ENCODE measurements at places on chromosomes 2 and 18. TPM values are rescaled to one million over a fixed set of nuclear protein-coding genes. Genes with fewer than 3 reads are reported as not detected.

DNA sequence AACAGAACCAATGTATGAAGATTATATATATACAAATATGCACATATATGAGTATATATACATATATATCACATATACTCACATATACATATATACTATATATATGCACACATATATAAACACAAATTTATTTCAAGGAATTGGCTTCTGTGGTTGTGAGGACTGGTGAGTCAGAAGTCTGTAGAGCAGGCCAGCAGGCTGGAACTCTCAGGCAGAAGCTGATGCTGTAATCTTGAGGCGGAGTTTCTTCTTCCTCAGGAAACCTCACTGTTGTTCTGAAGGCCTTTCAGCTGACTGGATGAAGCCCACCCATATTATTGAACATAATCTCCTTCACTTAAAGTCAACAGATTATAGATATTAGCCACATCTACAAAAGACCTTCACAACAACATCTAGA is 143.9 kb upstream of the CREB1 start:
- H3K27me3 ChIP-seq: no peaks in the 10 kb centered on the region
- H3K4me3 ChIP-seq: no peak overlapping the region
- no peak for DNase-seq
- H3K27ac ChIP-seq: no peak overlapping the region

- no peak overlapping the region for H3K4me3 ChIP-seq
- DNase-seq: peak; percentile 17
- no peaks in the 10 kb centered on the region for H3K27me3 ChIP-seq
- no peaks in the 10 kb centered on the region for H3K36me3 ChIP-seq
These were observed 616.6 kb upstream of the FSHR start for GRCh38 chr2:49770919-49771318.

GRCh38 chr18:76530846-76531245 is 35.8 kb upstream of the ZNF516 start:
- H3K27me3 ChIP-seq: peaks cover 9% of the 10 kb centered on the region
- no peak for DNase-seq
- no peaks in the 10 kb centered on the region for H3K4me1 ChIP-seq
- H3K4me3 ChIP-seq: no peak overlapping the region
- no peak overlapping the region for H3K27ac ChIP-seq

KYNU gene
- total RNA-seq: 0.89 TPM

GRCh38 chr2:162091325-162092007 is 17.5 kb upstream of the DPP4 start:
- DNase-seq: no peak
- no peaks in the 10 kb centered on the region for H3K27me3 ChIP-seq
- H3K4me3 ChIP-seq: no peak overlapping the region
- no peak overlapping the region for H3K27ac ChIP-seq
- no peaks in the 10 kb centered on the region for H3K36me3 ChIP-seq
- H3K4me1 ChIP-seq: peaks cover 22% of the 10 kb centered on the region

GRCh38 chr2:239706367-239706766 is 305.5 kb upstream of the HDAC4 start:
- H3K27me3 ChIP-seq: peaks cover 18% of the 10 kb centered on the region
- H3K4me1 ChIP-seq: no peaks in the 10 kb centered on the region
- H3K27ac ChIP-seq: no peak overlapping the region
- no peaks in the 10 kb centered on the region for H3K36me3 ChIP-seq
- H3K4me3 ChIP-seq: no peak overlapping the region

GRCh38 chr18:74739926-74740325 is 142.3 kb downstream of the ZNF407 start:
- H3K36me3 ChIP-seq: no peaks in the 10 kb centered on the region
- no peaks in the 10 kb centered on the region for H3K27me3 ChIP-seq
- no peak overlapping the region for H3K4me3 ChIP-seq
- DNase-seq: no peak
- H3K27ac ChIP-seq: no peak overlapping the region

- H3K4me1 ChIP-seq: no peaks in the 10 kb centered on the region
- H3K27ac ChIP-seq: no peak overlapping the region
- DNase-seq: no peak
- H3K4me3 ChIP-seq: no peak overlapping the region
- H3K27me3 ChIP-seq: no peaks in the 10 kb centered on the region
These were observed 68.0 kb upstream of the ZNF236 start for GRCh38 chr18:76754351-76754750.

GRCh38 chr2:141601511-141602152 is 529.2 kb downstream of the LRP1B start:
- no peak overlapping the region for H3K27ac ChIP-seq
- no peaks in the 10 kb centered on the region for H3K4me1 ChIP-seq
- H3K4me3 ChIP-seq: no peak overlapping the region
- DNase-seq: no peak

- H3K36me3 ChIP-seq: no peaks in the 10 kb centered on the region
- DNase-seq: no peak
- no peaks in the 10 kb centered on the region for H3K27me3 ChIP-seq
- no peak overlapping the region for H3K27ac ChIP-seq
These were observed 298.5 kb downstream of the INSIG2 start for GRCh38 chr2:118386641-118387302.

DNA sequence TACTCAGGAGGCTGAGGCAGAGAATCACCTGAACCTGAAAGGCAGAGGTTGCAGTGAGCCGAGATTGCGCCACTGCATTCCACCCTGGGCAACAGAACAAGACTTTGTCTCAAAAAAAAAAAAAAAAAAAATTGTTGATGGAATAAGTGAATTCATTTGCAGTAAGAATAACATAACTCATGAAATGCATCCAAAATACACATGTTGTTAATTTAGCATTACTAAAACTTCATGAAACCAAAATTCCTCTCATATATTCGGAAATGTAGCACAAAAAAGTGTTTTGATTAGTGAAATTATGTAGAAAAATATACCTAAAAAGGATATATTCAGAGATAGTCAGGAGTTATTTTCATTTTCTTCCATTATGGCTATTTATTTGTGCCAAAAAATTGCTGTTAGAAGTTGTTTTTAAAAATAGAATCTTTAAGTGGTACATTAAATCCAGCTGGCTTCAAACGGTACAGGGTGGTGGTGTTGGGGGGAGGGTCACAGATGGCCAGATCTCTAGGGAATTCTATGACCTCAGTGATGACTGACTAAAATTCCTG is 78.2 kb upstream of the UGP2 start:
- H3K4me1 ChIP-seq: peaks cover 10% of the 10 kb centered on the region
- no peak for DNase-seq
- H3K27me3 ChIP-seq: no peaks in the 10 kb centered on the region
- no peak overlapping the region for H3K27ac ChIP-seq
- no peaks in the 10 kb centered on the region for H3K36me3 ChIP-seq

LHCGR gene
- total RNA-seq: not detected

DNA sequence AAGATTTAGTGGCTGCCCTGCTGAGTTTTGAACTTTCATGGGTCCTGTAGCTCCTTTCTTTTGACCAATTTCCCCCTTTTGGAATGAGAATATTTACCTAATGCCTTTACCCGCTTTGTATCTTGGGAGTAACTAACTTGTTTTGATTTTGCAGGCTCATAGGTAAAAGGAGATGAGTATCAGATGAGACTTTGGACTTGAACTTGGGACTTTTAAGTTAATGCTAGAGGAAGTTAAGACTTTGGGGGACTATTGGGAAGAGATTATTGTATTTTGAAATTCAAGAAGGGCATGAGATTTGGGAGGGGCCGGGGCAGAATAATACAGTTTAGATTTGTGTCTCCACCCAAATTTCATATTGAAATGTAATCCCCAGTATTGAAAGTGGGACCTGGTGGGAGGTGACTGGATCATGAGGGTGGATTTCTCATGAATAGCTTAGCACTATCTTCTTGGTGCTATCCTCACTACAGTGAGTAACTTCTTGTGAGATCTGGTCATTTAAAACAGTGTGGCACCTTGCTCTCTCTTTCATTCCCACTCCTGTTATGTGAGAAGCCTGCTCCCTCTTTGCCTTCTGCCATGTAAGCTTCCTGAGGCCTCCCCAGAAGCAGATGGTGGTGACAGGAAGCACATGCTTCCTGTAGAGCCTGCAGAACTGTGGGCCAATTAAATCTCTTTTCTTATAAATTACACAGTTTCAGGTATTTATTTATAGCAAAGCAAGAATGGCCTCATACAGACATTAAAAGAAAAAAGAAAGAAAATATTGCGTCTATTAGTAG is 6.1 kb downstream of the ADI1 start:
- H3K27me3 ChIP-seq: no peaks in the 10 kb centered on the region
- DNase-seq: no peak
- peaks cover 35% of the 10 kb centered on the region for H3K36me3 ChIP-seq
- H3K4me1 ChIP-seq: peaks cover 5% of the 10 kb centered on the region

ACMSD gene
- total RNA-seq: not detected

GRCh38 chr2:61295981-61296380 is 134.0 kb downstream of the C2orf74 start:
- no peak overlapping the region for H3K4me3 ChIP-seq
- H3K27me3 ChIP-seq: no peaks in the 10 kb centered on the region
- H3K27ac ChIP-seq: no peak overlapping the region

DNA sequence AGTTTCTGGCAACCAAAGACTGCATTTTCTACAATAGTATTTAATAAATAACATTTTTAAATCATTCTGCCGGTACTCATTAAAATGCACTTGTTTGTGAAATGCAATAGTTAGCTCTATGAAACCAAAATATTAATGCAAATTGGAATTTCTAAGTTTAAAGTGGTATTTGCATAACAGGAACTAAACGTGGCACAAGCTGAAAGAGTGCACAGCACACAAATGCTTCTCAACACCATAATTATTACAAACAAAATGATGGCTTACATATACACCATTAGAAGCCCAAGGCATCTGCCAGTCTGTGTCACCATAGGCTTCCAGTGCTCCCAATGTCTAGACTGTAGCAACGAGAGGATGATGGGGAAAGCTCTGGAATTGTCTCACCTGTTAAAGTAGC is 280.5 kb downstream of the TCF4 start:
- no peak overlapping the region for H3K4me3 ChIP-seq
- no peaks in the 10 kb centered on the region for H3K27me3 ChIP-seq
- no peak overlapping the region for H3K27ac ChIP-seq
- H3K4me1 ChIP-seq: peaks cover 96% of the 10 kb centered on the region
- no peaks in the 10 kb centered on the region for H3K36me3 ChIP-seq

- no peaks in the 10 kb centered on the region for H3K27me3 ChIP-seq
- H3K4me1 ChIP-seq: no peaks in the 10 kb centered on the region
- no peak for DNase-seq
- peaks cover 9% of the 10 kb centered on the region for H3K36me3 ChIP-seq
- H3K4me3 ChIP-seq: no peak overlapping the region
These were observed 34.7 kb upstream of the CALCRL start for GRCh38 chr2:187482796-187483195.

TUBA3E gene
- total RNA-seq: 3.9 TPM

CCDC178 gene
- total RNA-seq: 0.49 TPM

FEV gene
- not detected for total RNA-seq

DNA sequence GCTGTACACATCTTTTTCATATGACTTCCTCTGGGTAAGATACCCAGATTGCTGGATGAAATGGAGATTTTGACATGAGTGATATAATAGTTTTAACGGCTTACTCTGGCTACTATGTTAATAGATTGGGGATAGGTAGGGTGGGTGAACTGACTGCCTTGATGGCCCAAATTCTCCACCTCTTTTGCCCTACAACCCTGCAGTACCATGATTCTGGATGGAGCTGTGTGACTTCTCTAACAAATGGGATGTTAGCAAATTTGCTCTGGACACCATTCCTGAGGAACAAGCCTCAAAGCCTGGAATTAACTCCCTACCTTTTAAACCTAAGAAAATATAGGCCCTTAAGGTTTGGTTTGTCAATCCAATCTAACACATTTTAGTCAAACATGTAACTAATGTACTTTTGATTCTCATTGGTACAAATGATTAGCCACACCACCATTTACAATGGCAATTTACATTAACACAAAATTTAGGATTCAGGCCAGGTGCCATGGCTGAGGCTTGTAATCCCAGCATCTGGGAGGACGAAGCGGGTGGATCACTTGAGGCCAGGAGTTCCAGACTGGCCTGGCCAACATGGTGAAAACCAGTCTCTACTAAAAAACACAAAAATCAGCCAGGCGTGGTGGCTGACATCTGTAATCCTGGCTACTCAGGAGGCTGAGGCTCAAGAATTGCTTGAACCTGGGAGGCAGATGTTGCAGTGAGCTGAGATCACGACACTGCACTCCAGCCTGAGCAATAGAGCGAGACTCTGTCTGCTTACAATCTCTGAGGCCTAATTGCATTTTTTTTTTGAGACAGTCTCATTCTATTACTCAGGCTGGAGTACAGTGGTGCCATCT is 12.8 kb downstream of the CLK1 start:
- H3K27ac ChIP-seq: no peak overlapping the region
- DNase-seq: no peak
- H3K4me3 ChIP-seq: no peak overlapping the region

GRCh38 chr2:130352237-130352636 is 3.6 kb upstream of the PTPN18 start:
- H3K4me3 ChIP-seq: peak overlapping the region; percentile 15
- H3K27ac ChIP-seq: peak overlapping the region; percentile 20
- no peak for DNase-seq
- H3K36me3 ChIP-seq: no peaks in the 10 kb centered on the region

NEU4 gene
- 0.12 TPM for total RNA-seq

DNA sequence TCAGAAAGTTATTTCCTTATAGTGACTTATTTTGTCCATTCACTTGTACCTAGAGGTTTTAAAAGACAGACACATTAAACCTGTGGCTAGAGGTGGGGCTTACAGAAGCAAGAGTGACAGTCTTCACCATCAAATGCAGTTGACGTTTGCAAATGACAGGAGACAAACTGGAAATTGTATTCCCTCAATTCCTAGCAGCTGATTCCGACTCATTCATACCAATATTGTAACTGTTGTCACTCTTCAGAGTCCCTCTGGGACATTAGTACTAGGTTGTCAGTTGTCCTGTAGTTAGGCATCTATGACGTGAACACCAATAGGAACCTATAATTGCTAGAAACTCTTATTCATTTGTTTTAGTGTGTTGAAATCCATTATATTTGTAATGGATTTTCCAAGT is 794.7 kb downstream of the DCC start:
- H3K27me3 ChIP-seq: no peaks in the 10 kb centered on the region
- H3K4me1 ChIP-seq: no peaks in the 10 kb centered on the region
- no peak overlapping the region for H3K27ac ChIP-seq
- H3K4me3 ChIP-seq: no peak overlapping the region
- DNase-seq: no peak
- no peaks in the 10 kb centered on the region for H3K36me3 ChIP-seq

DNA sequence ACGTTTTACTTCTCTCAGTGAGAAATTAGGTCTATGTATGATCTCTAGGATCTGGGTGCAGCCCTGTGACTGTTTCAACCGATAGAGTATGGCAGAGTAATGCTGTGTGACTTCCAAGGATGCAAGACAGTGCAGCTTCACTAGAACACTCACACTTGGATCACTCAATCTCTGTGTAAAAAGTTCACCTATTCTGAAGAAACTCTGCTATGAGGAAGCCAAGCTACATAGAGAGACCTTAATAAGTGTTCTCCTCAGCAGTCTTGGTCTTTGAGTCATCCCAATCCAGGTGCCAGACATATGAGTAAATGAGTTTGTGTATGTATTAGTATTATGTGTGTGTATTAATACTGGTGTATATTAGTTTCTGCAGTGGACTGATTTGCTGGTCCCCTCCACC is 335.0 kb downstream of the NR4A2 start:
- DNase-seq: no peak
- no peaks in the 10 kb centered on the region for H3K4me1 ChIP-seq
- no peak overlapping the region for H3K27ac ChIP-seq
- no peak overlapping the region for H3K4me3 ChIP-seq
- H3K36me3 ChIP-seq: no peaks in the 10 kb centered on the region
- H3K27me3 ChIP-seq: no peaks in the 10 kb centered on the region

TRPM8 gene
- total RNA-seq: not detected

NRP2 gene
- total RNA-seq: 29.4 TPM

- no peaks in the 10 kb centered on the region for H3K27me3 ChIP-seq
- no peak for DNase-seq
- H3K4me1 ChIP-seq: peaks cover 4% of the 10 kb centered on the region
- no peaks in the 10 kb centered on the region for H3K36me3 ChIP-seq
- H3K27ac ChIP-seq: no peak overlapping the region
These were observed 161.6 kb downstream of the CSRNP3 start for GRCh38 chr2:165631089-165631488.
